ENCODE measurements at places on chromosomes 3 and 15.

- DNase-seq = no peak
These were observed 7.2 kb upstream of the DYNC1LI1 start for GRCh38 chr3:32577581-32578556.

- DNase-seq = no peak
These were observed 854.1 kb downstream of the NAALADL2 start for GRCh38 chr3:175713268-175713667.

DNA sequence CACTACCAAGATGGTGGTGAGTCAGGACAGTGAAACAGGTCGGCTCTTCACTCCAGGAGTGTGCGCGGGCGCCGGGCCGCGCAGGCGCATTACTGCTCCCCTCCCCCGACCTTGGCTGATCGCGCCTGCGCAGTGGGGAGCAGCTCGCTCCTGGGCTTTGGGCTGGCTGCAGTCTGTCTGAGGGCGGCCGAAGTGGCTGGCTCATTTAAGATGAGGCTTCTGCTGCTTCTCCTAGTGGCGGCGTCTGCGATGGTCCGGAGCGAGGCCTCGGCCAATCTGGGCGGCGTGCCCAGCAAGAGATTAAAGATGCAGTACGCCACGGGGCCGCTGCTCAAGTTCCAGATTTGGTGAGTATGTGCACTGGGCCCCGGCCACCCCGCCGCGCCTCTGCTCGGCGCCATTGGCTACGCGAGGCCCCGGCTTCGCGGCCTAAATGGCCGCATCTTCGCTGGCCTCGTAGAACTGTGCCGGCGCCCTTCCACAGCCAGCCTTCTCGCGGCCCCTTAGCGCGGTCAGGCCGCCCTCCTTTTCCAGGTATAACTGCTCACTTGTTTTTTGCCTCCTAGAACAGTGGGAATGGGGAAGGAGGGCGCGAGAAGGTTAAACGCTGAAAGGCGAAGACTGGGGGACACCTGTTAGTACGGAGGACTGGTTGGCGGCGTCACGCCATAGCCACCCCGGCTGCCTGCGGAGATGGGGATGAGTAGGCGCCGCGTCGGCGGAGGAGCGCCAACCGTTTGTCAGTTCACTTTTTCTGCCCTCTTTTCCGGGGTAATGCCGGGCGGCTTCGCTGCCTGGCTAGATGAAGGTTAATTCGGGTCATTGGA is at the start of gene SELENOT:
SELENOT (plus strand) TSS at position 169 of the 827 bp plus-strand sequence; CDS start at position 211, 42 bp downstream.
- DNase-seq = peak; percentile 94

DNA sequence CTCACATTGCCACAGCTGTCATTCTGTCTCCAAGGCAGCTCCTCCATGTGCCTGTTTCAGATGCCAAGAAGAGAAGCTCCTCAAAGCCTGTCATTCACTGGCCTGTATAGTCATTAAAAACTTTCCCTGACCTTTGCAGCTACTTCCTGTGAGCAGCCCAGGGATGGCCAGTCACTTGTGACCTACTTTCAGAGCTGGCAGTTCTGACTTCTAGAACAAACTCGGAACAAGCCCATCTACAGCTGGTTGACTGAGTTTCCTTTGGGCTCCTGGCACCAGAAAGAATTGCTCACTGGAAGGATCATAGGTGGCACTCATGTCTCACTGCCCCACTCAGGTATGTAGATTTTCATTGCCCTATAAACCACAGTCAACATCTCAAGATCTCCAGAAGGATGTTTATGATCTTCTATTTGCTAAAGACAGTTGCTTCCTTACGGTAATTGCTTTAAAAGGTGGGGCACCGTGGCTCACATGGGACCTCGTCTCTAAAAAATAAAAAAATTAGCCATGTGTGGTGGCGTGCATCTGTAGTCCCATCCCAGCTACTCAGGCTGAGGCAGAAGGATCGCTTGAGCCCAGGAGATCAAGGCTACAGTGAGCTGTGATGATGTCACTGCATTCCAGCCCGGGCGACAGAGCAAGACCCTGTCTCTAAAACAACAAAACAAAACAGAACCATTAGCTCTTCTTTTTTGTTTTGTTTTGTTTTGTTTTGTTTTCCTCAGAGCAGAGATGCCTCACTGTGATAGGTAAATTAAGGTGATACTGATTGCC is 11.2 kb upstream of the ATP13A3 start:
- no peak for DNase-seq

DNA sequence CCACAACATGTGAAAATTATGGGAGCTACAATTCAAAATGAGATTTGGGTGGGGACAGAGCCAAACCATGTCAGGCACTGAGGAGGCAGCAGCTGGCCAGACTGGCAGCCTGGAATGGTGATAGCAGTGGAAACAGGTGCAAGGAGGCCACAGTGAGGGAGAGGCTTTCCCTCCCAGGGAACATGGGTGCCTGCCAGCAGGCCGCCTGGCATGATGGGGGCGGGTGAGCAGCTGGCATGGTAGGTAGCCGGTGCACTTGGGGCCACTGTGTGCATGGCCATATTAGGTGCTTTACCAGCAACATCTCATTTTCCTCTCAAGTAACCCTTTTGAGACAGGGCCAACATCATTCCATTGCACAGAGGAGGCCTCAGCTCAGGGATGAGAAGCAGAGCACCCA is 18.3 kb upstream of the MRPS22 start:
- peak; percentile 24 for DNase-seq

- no peak for DNase-seq
These were observed 15.1 kb upstream of the GPR171 start for GRCh38 chr3:151218136-151218535.

- DNase-seq = no peak
These were observed 241.2 kb downstream of the KLF13 start for GRCh38 chr15:31567861-31568260.

DNA sequence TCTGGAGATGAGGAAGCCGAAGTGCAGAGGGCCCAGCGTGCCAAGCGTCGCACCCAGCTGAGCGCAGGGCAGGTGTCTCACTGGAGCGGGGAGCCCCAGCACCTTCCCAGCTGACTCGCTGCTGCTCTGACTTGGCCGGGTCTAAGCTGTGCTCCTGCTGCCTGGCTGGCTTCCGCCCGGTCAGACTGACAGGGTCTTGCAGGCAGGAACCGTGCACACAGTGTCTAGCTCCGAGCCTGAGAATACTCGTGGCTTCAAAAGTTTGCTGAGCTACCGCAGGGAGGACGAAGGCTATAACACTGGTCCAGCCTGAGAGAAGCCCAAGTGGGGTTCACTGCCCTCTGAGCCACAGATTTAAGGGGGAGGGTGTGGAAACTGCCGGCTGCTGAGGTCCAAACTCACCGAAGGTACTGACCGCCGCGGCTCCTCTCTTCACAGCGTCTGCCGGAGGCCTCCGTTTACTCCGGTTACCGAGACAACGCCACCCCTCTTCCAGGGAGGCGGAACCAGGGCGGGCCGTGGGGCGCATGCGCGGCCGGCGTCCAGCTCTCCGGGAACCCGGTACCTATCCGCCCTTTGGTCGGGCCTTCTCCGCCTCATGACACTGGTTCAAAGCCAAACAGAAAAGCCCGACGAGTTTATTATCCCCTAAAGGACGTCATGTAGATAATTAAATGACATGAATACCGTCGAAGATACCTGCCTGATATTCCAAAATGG is at the start of gene CFAP44:
CFAP44 (minus strand) TSS at position 443 of the 720 bp plus-strand sequence. CDS start 7,829 bp downstream, outside the sequence.
- peak; percentile 72 for DNase-seq

GRCh38 chr3:29805757-29806156 is 524.9 kb downstream of the RBMS3 start:
- DNase-seq = no peak

GRCh38 chr3:47356201-47356600 is 24.6 kb upstream of the PTPN23 start:
- DNase-seq = no peak

GRCh38 chr3:193971261-193971751 is 164.6 kb upstream of the HES1 start:
- DNase-seq = no peak

DNA sequence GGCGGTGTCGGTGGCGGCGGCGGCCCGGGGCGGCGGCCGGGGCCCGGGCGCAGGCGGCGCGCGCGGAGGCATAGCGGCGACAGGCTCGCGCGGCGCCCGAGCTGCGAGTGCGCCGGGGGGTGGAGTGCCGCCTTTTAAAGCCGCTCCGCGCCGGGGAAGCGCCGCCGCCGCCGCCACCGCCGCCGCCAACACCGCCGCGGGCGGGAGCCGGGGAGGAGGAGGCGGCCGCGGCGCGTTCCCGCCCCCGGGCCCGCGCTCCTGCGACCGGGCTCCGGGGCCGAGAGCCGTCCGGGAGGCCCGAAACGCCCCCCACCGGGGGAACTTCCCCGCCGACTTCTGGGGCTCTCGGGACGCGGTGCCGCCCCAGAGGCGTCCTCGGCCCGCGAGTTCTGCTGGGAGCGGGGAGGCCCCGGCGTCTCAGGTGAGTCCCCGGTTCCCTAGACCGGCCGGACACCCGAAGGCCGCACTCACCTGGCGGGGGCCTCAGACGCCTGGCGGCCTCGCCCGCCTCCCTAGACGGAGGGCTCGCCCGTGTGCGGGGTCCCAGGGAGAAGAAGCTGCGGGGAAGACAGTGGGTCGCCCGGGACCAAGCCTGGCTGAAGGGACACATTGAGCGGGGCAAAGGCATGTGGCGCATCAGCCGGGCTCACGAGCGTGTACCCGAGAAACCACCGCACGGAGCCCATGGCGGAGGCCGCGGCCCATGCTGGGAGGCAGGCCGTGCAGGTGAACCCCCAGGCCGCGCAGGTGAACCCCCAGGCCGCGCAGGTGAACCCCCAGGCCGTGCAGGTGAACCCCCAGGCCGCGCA is at the start of gene PCSK6:
PCSK6 (minus strand) TSS at position 109 of the 809 bp plus-strand sequence; CDS start at position 72, 37 bp downstream.
- DNase-seq = peak; percentile 61

GRCh38 chr3:27680517-27681246 is 41.4 kb downstream of the EOMES start:
- no peak for DNase-seq

DNA sequence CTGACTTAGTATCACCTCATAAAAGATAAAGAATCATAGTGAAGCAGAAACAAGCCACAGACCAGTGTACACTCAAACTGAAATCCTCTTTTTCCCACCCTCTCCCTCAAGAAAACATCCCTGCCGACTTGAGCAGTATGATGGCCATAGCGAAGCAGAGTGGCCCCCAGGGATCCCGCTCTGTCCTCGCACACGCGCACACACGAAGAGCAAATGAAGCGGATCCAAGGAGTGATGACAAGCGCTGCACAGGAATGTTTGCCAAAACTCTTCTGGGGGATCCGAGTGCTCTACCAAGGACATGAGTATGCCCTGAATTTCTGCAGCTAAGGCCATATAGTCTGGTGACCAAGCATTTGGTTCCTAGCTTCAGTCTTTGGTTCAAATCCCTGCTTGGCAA is 134.5 kb upstream of the C2CD4B start:
- DNase-seq = no peak

DNA sequence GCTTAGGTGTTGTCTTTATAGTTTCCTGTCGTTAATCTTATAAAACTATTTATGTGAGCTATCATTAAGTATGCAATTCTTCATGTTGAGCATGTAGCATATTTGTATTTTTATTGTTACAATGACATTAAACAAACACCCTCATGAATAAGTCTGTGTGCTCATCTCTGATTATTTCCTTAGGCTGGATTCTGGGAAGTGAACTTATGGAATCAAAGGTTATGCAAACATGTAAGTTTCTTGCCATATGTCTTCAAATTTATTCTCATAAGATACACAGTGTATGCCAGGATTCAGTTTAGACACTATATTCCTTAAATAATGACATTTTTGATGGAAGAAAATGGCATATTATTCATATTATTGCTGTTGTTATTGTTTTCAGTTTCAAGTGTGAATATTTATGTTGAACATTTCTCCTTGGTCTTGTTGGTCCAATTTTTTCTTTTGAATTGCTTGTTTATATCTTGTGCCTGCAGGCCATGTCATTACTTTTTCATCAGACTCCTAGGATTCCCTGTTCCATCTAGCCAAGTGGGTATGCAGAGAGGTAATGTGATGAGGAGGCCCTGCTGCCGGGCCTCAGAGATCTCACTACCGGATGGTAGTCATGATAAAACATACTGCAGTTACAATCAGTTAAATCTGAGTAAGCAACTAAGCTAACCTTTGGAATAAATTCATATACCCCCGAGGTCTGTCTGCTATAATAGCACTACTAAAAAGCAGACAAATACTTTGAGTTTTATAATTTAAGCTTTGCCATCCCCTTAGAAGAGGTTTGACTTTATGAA is 684.3 kb upstream of the SGO1 start:
- no peak for DNase-seq

DNA sequence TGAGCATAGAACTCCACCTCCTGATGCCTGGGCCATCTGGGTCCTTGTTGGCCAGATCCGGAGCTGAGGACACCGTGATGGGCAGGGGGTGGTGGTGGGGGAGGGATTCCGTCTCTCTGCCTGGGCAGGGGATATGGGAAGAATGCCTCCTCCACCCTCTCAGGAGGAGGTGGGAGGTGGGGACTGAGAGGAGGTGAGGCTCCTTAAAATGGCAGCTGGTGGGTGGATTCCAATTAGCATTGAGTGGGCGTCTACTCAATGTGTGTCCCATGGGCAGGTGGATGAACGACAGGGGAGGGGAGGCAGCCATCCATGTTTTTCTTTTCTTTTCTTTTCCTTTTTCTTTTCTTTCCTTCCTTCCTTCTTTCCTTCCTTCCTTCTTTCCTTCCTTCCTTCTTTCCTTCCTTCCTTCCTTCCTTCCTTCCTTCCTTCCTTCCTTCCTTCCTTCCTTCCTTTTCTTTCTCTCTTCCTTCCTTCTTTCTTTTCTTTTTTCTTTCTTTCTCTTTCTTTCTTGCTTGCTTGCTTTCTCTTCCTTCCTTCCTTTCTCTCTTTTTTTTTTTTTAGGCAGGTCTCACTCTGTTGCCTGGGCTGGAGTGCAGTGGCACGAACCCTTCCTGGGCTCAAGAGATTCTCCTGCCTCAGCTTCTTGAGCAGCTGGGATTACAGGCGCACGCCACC is 5.0 kb downstream of the SLC28A1 start:
- no peak for DNase-seq

- no peak for DNase-seq
These were observed 69.0 kb downstream of the TIGIT start for GRCh38 chr3:114362815-114363214.

DNA sequence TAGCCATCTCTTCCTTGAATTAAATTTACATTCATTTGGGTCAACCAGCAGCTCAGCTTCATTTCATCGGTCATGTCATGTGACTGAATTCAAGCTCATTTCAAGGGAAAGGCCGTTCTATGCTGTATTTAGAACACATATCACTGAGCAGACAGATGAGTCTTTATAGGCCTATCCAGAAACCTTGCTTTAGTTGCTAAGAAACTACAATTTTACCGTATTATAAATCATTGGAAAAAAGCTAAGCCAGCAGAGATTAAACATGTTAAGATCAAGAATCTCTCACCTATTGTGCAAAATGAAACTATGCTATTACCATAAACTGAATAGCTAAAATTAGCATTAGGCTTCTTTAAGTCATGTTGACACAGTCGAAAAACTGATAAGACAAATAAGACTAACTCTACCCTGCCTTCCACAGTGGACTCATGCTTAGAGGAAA is 2.2 kb downstream of the NPTN start:
- DNase-seq = no peak

- no peak for DNase-seq
These were observed 3.0 kb upstream of the NGRN start for GRCh38 chr15:90262426-90262825.

- no peak for DNase-seq
These were observed 20.6 kb upstream of the USP3 start for GRCh38 chr15:63483521-63484371.

DNA sequence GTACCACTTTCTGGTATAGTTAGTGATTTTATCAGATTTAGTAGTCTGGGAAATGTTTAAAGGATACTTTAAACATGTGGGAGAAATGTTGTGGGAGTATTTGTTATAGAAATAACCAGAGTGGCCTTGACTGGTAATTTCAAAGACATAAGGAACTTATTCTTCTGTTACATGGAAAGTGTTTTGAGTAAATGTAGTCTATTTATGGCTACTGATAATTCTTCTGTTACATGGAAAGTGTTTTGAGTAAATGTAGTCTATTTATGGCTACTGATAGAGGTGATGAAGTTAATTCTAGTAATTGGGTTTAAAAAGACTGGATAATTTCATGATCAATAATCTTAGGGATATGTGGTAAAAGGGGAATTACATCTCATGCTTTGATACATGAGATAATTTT is 17.7 kb downstream of the REC114 start:
- DNase-seq = no peak

All from left ventricle myocardium inferior (tissue), 1 donor.